Activated CD4-positive, alpha-beta memory T cell treated with anti-CD3 and anti-CD28 coated beads, Interleukin-2, amount 10 ng/mL, durations not matched to agents 7 days and 5 days (primary cell): ENCODE measurements at places on chromosomes 13 and 19.
A peak's percentile ranks its signal among the peaks of the same experiment; 100 is the strongest.

- no peak for DNase-seq
Measured at GRCh38 chr13:81610644-81611043, 1269.7 kb upstream of the SPRY2 start.

DNA sequence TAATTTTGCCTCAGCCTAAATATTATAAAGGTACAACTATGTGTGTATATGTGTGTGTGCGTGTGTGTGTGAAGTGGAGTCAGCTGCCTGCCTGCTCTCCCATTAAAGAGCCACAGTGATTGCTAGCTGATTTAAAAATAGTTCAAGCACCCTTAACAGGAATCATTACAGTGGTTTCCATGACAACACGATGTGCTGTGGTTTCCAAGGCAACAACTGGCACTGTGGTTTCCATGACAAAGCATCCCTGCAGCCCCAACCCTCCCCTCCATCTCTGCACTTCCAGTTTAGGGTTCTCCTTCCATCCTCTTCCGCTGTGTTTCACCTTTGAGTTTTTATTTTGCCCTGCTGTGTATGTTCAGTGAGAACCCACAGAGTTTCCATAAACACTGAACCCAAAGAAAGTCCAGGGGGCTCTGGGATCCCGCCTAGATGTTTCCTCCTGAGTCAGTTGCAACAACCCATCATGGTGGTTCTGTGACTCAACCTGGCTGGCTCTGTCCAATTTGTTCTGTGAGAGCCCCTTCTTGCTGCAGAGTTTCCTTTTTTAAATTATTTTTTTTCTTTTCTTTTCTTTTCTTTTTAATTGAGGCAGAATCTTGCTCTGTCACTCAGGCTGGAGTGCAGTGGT, 7.1 kb upstream of the PNMA8A start:
- no peak for DNase-seq

DNA sequence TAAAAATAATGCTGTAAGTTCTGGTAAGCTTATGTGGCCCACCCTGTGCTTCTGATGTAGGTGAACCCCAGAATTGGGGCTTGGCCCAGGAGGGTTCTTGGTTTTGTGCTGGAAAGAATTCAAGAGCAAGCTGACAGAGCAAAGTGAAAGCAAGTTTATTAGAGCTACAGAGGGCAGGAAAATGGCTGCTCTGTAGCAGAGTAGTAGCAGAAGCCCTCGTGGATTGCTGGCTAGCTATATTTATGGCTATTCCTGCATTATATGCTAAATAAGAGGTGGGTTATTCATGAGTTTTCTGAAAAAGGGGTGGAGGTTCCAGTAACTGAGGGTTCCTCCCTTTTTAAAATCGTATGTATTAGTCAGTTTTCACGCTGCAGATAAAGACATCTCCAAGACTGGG, 20.6 kb upstream of the ZNF599 start:
- no peak for DNase-seq

DNA sequence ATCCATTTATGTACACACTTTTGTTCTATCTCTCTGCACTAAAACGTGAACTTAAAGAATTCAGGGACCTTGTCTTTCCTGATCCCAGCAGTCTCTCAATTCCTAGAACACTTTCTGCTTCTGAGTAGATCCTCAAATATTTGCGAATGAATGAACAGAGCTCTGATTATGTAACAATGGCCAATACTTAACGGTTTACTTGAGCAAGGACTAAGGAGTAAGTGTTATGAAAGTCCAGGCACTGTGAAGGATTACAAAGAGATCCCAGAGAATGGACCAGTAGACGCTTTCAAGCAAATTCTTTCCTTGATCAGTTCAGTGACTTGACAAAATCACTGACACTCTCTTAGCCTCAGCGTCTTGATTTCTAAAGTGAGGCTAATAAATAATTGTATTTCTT, 514.5 kb upstream of the KLHL1 start:
- DNase-seq = no peak

DNA sequence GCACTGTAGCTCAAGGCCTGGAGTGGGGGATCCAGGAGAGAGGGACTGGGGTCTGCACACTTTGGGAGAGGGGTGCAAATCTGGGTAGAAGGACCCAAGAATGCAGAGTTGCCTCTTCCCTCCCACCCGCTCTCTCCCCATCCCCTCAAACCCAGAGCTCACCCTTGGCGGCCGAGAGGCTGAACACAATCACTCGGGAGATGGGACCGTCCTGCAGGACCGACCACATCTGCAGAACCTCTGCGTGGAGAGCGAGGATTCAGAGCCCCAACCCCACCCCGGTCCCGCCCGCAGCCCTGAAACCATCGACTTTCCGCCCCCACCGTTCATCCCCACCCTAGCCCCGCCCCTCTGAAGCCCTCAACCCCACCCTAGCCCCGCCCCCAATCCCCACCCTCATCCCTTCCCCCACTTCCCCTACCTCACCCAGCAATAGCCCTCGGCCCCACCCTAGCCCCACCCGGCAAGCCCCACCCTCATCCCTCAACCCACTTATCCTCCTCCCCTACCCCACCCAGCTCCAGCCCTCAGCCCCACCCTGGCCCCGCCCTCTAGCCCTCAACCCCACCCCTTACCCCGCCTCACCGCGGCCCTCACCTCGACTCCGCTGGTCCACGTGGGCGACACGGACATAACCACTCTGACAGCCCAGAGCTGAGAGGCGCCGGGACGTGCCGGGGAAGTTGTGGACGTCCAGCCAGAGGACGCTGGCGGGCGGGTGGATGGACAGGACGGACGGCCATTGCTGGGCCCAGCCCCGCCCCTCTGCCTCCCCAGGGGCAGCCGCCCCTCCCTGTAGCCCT, 4.1 kb downstream of the KPTN start:
- no peak for DNase-seq

- DNase-seq = no peak
Measured at GRCh38 chr19:51139299-51140014, 2.6 kb upstream of the SIGLEC7 start.

DNA sequence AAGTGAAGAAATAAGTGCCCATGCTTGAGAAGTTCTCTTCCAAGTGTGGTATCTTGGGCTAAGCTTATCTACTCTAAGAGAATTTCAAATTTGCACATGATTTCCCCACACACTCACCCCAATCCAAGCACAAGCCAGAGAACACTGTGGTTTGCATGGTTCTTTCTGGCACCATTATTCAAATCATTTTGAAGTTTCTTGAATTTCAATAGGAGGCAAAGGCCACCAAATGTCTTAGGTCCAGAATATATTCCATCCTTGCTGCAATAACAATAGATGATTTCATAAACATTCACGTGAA, 359.7 kb downstream of the IRS2 start:
- no peak for DNase-seq

- peak; percentile 39 for DNase-seq
Measured at GRCh38 chr13:48214519-48215121, 18.4 kb upstream of the ITM2B start.

GRCh38 chr13:77717508-77717907, 20.0 kb downstream of the SLAIN1 start:
- no peak for DNase-seq

GRCh38 chr13:107600971-107601370, 614.4 kb downstream of the LIG4 start:
- DNase-seq = no peak

GRCh38 chr13:20411638-20412342, 113.9 kb downstream of the CRYL1 start:
- DNase-seq = peak; percentile 69

GRCh38 chr19:1459479-1459878, 9.6 kb downstream of the APC2 start:
- no peak for DNase-seq

- no peak for DNase-seq
Measured at GRCh38 chr13:70792121-70792520, 683.9 kb upstream of the KLHL1 start.

- DNase-seq = no peak
Measured at GRCh38 chr13:113358653-113359190, 5.2 kb downstream of the GRTP1 start.

DNA sequence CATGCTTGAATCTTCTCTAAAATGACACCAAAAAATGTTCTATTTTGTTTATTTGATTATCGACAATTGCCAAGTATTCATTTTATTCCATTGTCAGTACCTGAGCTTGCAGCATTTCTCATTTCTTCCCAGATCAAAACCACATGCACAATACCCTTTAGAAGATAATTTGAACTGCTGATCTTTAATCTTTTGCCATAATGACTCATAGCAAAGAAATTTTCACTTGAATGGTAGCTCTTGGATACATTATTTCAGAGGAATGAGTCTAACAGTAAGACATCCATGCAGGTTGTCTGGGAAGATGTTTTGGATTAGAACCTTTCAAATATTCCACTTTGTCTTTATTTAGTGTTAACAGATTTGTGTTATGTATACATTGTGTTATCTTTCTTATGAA, 42.0 kb upstream of the RXFP2 start:
- no peak for DNase-seq

- DNase-seq = peak; percentile 59
Measured at GRCh38 chr13:25037057-25037813, 58.7 kb upstream of the PABPC3 start.

DNA sequence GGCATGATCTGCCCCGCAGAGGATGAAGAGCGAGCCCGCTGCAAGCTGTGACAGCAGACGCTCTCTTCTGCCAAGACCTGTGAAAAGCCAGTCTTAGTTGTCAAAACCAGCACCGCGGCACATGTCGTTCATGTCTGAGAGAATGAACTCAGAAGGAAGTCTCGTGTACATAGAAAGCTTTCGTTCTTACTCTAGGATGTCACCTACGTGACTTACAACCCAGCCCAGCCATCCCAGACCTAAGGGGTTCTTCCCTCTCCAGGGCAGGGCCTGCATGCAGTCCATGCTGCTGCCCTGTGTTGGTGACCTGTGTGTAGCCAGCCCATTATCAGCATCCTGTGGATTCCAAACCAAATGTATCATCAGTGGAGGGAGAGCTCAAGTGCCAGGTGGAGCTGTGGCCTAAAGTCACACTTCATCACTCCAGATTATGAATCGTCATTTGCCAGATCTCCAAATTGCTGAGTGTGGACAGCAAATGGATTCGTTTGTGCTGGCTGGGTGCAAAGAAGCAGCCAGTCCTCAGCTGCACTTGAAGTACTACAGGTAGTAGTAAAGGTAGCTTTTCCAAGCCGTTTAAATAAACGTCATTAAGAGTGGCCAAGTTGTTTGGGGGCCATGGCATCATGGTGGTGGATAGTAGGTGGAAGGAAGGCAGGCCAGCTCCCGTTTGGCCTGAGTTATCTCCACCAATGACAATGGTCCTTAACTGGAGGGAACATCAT, 73.9 kb upstream of the GPR183 start:
- peak; percentile 77 for DNase-seq

GRCh38 chr19:19543101-19543500, 5.0 kb downstream of the CILP2 start:
- no peak for DNase-seq

DNA sequence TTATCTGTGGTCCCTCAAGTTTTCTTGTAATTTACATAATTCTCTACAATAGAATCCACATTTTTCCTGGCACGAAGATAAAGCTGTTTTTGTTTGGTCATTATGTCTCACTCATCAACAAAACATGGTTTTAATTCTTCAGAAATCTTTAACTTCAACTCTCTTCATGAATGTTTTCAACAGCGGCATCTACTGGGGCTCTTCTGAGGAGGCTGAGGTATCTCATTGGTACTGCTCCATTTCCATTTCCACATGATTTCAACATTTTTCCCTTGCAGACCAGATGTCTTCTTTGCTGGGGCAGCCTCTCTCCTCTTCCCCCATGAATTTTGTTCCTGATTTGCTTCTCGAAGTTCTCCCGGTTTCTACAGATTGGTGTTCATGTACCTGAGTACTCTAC, 5.8 kb upstream of the KBTBD7 start:
- DNase-seq = no peak

DNA sequence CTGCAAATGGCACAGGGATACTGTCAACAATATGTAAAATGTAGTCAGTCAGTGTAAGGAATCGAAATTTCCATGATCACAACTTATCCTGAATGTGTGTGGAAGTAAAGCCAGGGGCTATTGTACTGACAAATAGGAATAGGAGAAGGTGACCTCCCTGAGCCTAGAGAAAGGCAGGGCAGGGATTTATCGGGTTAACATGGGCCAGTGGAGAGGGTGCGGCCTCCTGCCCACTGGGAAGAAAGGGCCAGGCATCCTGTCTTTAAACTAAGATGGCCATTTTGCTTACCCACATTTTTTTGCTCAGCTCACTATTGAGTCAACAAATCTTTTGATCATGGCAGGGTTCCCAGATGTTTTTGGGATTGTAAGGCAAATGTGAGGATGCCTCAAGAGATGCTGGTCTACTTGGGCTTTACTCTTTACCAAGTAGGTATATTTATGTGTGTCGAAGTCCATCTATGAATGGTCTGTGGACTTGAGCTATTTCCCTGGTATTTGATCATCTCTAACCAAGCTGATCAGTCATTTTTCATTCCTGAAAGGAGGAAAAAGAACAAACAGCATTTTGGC, 116.6 kb upstream of the RNF113B start:
- no peak for DNase-seq

DNA sequence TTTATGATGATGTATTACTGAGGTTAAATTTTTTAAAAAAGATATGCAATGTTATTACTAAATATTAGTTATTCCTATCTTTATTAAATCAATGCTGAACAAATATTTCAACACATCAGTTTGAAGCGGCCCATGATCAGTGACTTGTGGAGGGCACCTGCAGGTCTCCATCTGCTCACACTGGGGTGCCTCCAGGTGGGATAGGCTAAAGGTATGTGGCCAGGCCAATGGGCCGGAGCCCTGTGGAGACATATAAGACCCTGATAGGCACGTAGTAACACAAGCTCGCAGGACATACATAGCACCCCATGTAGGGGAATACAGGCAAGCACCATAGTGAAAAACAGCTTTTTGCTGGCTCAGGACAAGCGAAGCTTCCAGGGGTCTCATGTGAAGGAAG, 469.8 kb downstream of the ZNF536 start:
- DNase-seq = no peak

DNA sequence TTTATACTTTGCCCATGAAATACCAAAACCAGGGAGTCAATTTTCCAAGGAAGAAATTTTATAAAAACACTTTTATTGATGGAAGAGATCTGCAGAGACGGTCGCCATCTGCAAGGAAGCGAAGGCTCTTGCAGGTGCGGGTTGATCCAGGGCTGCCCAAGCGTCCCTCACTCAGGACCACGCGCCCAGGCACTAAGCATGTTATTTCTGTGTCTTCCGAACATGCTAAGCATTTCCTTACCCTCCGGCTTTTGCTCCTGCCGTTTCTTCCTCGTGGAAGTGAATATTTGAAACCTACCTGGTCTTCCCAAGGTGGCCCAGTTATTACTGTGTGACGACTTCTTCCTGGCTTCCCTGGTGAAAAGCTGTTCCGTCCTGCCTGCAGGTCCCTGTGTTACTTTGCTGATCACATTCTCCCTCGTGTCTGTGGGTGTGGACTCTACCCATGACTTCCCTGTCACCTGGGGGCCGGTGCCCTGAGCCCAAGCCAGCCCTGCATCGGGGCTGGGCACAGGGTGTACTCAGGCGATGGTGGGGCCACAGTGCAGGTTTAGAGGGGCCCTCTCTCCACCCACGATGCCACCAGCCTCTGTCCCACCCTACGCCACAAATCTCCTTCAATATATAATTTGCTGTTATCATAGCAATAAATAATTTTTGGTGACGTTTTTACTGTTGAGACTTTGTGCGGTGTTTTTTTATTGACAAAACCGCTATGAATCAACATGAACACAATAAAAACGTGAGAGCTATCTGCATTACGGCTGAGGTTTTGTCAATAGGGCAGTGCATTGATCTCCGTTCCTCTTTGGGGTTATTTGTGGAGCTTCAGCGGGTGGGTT, 119.4 kb downstream of the URI1 start:
- no peak for DNase-seq
